Small intestine (tissue), 16 donors: ENCODE measurements at places on chromosomes 7 and 10. TPM values are rescaled to one million over a fixed set of nuclear protein-coding genes. Genes with fewer than 3 reads are reported as not detected.
A peak's percentile ranks its signal among the peaks of the same experiment; 100 is the strongest.

Gene KCND2
- not detected for polyA plus RNA-seq

Gene TDRD1
- polyA plus RNA-seq = not detected

DNA sequence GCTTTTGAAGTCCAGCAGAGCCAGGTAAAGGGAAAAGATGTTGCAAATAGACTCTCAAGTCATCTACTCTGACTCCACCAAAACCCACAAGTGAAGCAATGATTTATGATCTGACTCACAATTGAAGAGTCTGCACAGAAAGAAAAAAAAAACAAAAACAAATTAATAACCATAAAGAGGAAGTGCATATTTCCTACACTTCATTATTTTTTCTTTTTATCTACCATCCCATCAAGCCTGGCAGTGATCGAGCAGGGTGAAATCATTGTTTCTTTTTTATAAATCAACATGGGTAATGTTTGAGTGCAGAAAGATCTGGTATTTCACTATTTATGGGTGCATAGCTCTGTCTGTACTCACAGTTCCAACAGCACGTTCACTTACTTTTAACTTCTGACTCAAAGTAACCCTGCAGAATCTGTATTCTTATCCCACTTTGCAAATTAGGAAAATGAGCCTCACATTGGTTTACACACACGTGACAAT is 829.0 kb downstream of the TNS3 start:
- no peak for DNase-seq

- no peak for DNase-seq
Measured at GRCh38 chr7:38580485-38580884, 50.7 kb downstream of the AMPH start.

DNA sequence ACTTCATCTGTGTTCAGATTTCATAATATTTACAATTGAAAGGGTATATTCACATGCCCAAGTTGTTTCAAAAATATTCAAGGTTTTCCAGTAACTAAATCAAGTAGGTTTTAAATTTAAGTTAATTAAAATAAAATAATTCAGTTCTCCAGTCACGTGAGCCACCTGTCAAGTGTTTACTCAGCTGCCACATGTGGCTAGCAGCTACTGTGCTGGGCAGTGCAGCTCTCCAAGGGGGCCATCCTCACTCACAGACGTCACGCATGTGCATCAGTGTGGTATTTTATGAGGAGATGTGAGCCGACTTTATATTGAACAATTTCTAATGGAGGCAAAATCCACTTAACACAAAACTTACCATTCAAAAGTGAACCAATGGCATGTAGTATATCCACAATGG is 69.7 kb upstream of the CAMK2B start:
- no peak for DNase-seq

GRCh38 chr7:25580141-25580540 is 351.9 kb upstream of the NPVF start:
- peak; percentile 73 for DNase-seq

GRCh38 chr10:72238392-72239175 is 22.5 kb upstream of the ASCC1 start:
- no peak for DNase-seq

- no peak for DNase-seq
Measured at GRCh38 chr7:35878351-35878750, 77.5 kb downstream of the SEPTIN7 start.

DNA sequence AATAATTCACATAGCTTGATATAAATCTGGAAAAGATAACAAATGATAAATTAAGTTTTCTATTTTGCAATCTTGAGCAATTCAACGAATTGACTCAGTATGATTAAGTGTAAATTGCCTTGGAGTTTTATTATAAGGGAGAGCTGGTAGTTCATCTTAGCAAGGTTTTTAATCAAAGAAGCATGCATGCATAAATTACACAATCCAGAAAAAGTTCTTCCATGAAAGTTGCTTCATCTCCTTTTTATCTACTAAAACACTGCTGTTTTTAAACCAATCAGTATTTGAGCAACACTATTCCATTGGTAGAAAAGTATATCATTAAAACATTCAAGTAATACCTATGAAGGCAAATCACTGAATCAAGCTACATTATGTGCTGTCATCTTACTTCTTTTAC is 47.6 kb downstream of the POT1 start:
- DNase-seq = no peak
